Upper lobe of right lung (tissue), 1 donor: ENCODE measurements at places on chromosomes 7 and 10. TPM values are rescaled to one million over a fixed set of nuclear protein-coding genes. Genes with fewer than 3 reads are reported as not detected.
A peak's percentile ranks its signal among the peaks of the same experiment; 100 is the strongest.

DNA sequence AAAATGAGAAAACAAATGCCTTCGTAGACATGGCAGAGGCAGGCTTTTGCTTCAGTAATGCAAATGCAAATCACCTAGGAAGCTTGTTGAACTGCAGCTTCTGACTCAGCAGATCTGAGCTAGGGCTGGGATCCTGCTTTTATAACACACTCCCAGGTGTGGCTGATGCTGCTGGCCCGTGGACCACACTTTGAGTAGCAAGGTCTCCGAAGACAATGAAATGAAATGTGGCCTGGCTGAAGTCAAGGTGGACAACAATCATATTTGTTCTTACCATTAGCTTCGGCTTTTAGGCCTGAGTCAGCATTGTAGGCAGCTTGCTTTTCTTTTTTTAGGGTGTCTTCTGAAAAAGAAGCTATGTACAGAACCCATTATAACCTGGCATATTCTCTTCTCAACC is 26.3 kb downstream of the COL17A1 start:
- no peak for DNase-seq

GRCh38 chr7:3106361-3106826 is 62.7 kb upstream of the CARD11 start:
- no peak for DNase-seq

DNA sequence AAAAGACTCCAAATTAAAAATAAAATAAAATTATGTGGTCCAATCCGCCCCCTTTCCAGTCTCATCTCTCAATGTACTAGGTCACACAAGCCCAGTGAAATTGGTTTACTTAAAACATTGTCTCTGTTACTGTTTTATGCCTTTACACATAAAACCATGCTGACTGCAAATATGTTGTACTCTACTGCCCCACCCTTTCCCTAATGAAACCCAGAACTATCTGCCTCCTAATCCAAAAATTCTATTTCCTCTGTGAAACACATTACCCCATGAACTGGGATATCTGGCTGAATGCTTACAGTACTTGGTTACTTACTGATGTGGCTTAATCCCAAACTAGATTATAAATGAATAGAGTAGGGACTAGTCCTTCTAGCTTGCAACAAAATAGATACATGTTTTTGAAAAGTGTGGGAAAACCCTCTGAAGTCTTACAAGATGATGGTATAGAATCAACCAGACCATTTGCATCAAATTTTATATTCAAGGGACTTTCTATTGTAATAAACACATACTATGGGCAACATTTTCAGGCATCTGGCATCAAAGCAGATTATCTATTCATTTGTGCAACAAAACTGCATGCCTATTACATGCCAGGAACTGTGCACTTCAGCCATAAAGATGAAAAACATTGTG is 10.0 kb upstream of the KMT2E start:
- DNase-seq, result no peak

Gene GRK5
- 83.5 TPM for total RNA-seq

- DNase-seq, result no peak
Observed at GRCh38 chr10:128956149-128956548, 510.9 kb upstream of the MGMT start.

Gene CNPY1
- not detected for total RNA-seq

DNA sequence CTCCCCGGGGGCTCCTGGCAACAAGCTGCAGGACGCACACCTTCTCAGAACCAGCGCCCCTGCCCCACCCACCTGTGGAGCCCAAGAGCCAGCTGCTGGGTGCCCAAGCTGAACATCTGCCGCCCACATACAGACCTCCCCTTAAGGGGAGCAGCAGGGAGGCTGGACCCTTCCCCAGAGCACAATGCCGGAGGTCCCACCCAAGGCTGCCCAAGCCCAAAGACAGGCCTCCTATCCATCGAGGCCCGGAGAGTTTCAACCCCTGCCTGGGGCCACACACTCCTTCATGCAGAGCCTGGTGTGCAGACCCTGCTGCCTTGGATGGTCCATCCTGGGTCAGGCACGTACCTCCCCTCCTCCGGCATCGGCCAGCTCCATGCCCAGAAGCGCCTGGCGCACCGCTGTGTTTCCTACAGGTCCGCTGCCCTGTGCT is 48.7 kb downstream of the VIPR2 start:
- DNase-seq, result peak; percentile 53

DNA sequence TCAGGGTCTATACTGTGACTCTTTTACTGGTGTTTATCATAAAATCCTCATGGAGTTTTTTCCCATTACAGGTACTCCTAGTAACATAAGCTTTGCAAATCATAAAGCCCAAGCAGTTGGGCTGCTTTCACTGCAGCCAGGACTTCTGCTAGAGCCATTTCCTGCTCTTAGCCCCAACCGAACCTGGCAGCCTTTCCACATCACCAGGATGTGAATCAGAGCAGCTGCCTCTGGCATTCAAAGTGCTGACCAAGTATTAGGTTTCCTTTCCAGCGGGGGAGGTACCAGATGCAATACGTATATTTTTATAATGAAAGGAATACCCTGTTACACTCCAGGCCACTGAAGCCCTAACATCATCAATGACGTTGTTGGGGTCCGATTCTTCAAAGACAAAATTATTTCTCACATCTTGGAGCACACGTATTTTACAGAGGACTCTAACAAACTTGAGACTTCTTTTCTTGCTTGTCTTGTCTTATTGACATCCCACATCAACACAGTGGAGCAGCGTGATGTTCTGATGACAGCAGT is 3.6 kb upstream of the HTR5A start:
- DNase-seq, result no peak

DNA sequence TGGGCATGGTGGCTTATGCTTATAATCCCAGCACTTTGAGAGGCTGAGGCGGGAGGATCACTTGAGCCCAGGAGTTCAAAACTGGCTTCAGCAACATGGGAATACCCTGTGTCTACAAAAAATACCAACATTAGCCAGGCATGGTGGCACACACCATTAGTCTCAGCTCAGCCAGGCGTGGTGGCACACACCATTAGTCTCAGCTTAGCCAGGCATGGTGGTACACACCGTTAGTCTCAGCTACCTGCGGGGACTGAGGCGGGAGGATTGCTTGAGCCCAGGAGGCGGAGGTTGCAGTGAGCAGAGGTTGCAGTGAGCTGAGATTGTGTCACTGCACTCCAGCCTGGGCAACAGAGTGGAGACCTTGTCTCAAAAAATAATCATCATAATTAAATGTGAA is 9.0 kb downstream of the LRRC27 start:
- DNase-seq, result no peak

DNA sequence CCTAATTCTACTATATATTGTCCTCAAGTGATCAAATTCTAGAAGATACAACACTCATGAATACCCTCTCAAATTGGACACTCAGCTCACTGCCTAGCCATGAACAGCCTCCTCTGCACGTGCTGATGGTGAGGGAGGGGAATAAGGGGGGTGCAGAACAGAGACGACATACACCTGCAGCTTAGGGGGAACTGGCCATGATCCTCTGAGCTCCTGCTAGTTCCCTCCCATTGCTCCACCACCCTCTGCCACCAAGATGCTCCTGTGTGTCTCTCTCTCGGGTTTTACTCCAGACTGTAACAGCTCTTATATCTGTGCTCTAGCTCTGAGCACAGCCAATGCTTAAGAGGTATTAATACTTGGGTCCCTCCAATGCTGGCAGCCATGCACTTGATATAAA is 70.7 kb downstream of the VOPP1 start:
- DNase-seq, result no peak

- no peak for DNase-seq
Observed at GRCh38 chr10:80173466-80173865, 31.9 kb downstream of the ANXA11 start.

Gene TMEM178B
- 1.4 TPM for total RNA-seq

Gene CREB5
- 8.9 TPM for total RNA-seq

- no peak for DNase-seq
Observed at GRCh38 chr10:113474752-113475151, 78.1 kb upstream of the HABP2 start.

DNA sequence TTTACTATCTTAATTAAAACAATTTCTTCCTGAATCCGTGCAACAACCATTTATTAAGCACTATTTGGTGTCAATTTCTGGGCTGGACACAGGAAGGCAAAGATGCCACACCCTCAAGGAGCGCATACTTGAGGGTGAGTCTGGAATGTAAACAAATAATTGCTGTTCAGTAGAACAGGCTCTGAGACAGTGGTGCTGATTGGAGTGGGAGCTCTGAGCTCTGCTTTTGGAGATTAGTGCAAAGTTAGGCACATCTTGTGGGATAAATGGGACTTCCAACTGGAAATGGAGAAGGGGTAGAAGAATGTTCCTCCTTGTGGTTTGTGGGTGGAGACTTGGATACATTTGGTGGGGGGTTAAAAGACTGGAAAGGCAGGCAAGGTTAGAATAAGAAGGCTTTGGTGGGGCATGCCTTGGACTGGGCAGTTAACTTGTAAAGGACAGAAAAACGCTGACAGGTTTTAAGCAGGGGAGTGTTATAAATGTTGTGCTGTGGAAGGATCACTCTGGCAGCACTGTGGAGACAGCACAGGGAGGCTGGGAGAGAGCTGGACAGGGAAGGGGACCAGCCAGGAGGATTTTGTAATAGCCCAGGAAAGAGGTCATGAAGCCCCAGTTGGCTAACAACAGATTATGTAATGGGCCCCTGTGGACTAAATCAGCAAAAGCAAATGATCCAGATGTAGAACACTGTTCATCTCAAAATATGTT is 80.7 kb downstream of the ZNF365 start:
- DNase-seq, result no peak

DNA sequence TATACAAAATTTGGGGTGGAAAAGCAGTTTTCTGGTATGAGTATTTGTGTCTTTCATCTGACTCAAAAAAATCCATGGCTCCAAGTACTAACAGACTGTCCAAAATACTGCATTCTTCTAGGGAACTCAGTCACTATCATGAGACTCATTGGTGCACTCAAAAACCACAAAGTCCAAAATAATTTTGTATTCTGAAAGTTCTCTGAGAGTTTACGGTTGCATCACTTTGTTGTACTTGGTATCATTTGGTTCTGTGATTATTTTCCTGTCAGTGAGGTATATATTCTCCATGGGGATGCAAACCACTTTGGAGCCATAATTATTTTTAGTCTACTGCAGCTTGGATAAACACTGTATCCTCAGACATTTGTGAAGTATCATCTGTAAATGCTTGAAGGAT is 28.0 kb upstream of the CABCOCO1 start:
- no peak for DNase-seq

- DNase-seq, result no peak
Observed at GRCh38 chr10:47018026-47018735, 107.0 kb downstream of the PTPN20 start.

Gene SPDYE8
- total RNA-seq, result not detected

Gene RBP4
- total RNA-seq, result 18.6 TPM

Gene RBP3
- not detected for total RNA-seq

Gene GPR37
- 0.96 TPM for total RNA-seq

- DNase-seq, result no peak
Observed at GRCh38 chr10:76456197-76456596, 1024.8 kb downstream of the LRMDA start.

GRCh38 chr7:151245360-151246101 is 3.0 kb downstream of the SMARCD3 start:
- peak; percentile 70 for DNase-seq

- no peak for DNase-seq
Observed at GRCh38 chr10:124700293-124701037, 43.7 kb downstream of the FAM53B start.

Gene VTI1A
- total RNA-seq, result 29.7 TPM

- DNase-seq, result no peak
Observed at GRCh38 chr7:95472581-95473161, 13.1 kb upstream of the ASB4 start.

DNA sequence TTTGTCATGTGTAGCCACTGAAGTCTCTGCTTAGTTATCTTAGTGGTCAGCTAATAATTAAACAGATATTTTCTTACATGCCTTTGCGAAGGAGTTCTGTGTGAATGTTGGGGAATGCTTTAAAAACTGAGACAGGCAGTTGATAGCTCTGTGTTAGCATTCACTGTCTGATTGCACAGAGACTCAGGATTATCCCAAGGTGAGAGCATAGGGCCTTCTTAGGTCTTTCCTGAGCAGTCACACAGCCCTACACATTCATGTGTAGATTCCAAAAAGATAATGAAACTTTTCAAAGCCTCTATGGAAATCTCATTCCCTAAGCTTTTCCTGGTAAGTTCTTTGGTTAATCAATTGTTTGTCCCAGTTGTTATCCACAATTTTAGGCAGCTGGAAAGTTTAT is 67.7 kb downstream of the CASD1 start:
- no peak for DNase-seq
